Lung (tissue), 17 donors: ENCODE measurements at places on chromosomes 5 and 9. TPM values are rescaled to one million over a fixed set of nuclear protein-coding genes. Genes with fewer than 3 reads are reported as not detected.

The SMIM33 gene
- not detected for total RNA-seq

DNA sequence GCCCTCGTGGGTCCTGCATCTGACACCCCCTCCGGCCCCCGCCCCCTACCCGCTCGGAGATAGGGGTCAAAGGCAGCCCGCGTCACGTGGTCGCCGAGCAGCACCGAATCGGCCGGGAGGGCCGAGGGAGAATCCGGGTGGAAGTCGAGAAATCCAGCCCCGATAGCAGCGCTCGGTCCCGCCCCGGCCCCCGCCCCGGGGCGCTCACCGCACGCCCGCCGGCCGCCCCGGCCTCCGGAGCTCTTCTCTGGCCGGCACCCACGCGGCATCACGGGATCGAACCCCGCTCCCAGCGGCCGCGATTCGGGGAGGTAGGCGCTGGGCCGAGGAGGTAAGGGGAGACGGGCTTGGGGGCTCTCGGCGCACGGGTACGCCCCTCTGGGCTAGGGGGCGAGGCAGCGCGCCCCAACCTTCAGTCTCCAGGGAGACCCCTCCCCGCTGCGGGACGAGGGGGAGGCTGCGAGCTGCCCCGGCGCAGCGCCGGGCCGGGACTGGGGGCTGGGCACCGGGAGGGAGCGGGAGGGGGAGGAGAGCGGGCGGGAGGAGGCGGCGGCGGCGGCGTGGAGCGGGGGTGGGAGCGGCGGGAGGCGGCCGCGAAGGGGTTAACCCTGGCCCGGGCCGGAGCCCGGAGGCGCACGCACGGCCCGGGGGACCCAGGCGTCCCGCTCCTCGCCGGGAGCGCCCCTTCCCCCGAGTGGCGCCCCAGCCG, 22.1 kb upstream of the NDST1 start:
- H3K4me3 ChIP-seq = peak overlapping the region; percentile 91
- peak overlapping the region; percentile 99 for H3K27ac ChIP-seq
- H3K36me3 ChIP-seq = peaks cover 2% of the 10 kb centered on the region
- peaks cover 40% of the 10 kb centered on the region for H3K4me1 ChIP-seq

The GCNT4 gene
- total RNA-seq = 1.9 TPM

The PLPP1 gene
- 129 TPM for total RNA-seq

- H3K27me3 ChIP-seq = no peaks in the 10 kb centered on the region
- no peak for DNase-seq
- H3K4me1 ChIP-seq = no peaks in the 10 kb centered on the region
- no peak overlapping the region for H3K27ac ChIP-seq
Observed at GRCh38 chr9:133927041-133927440, 65.1 kb downstream of the VAV2 start.

The PPIP5K2 gene
- 109 TPM for total RNA-seq

DNA sequence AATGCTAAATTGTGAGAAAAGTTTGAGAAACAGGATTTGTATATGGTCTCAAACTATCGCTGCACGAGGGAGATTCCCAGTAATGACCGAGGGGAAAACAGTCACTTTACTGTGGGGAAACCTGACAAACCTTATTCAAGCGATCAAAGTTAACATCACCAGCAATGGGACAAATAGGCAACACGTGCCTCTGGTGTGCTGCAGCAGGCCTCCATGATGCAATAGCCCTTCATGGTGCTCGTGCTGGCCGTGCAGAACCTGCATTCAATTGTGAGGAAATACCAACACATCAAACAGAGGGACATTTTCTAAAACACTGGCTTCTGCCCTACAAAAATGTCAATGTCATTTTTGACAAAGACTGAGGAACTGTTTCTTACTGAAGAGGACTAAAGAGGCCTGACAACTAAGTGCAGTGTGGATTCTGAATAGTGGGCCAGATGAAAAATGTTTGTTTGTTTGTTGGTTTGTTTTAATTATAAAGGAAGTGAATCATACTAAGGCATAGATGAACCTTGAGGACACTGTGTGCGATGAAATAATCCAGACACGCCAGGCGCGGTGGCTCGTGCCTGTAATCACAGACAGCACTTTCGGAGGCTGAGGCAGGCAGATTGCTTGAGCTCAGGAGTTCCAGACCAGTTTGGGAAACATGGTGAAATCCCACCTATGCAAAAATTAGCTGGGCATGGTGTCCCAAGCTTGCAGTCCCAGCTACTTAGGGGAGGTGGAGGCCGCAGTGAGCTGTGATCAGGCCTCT, 17.6 kb upstream of the MARCHF6 start:
- no peak for DNase-seq
- no peak overlapping the region for H3K4me3 ChIP-seq
- peaks cover 2% of the 10 kb centered on the region for H3K4me1 ChIP-seq
- H3K27ac ChIP-seq = no peak overlapping the region

The FTMT gene
- not detected for total RNA-seq

- no peaks in the 10 kb centered on the region for H3K27me3 ChIP-seq
- H3K27ac ChIP-seq = no peak overlapping the region
- H3K4me1 ChIP-seq = peaks cover 13% of the 10 kb centered on the region
- DNase-seq = no peak
- no peak overlapping the region for H3K4me3 ChIP-seq
Observed at GRCh38 chr9:4831119-4831518, 38.4 kb downstream of the RCL1 start.

- H3K36me3 ChIP-seq = no peaks in the 10 kb centered on the region
- no peak for DNase-seq
- no peaks in the 10 kb centered on the region for H3K27me3 ChIP-seq
- no peak overlapping the region for H3K27ac ChIP-seq
- H3K4me1 ChIP-seq = no peaks in the 10 kb centered on the region
Observed at GRCh38 chr9:35858458-35858857, 11.7 kb downstream of the OR13J1 start.

- DNase-seq = no peak
- no peaks in the 10 kb centered on the region for H3K27me3 ChIP-seq
- no peak overlapping the region for H3K4me3 ChIP-seq
- no peak overlapping the region for H3K27ac ChIP-seq
Observed at GRCh38 chr9:135304886-135305285, 174.7 kb upstream of the PPP1R26 start.

GRCh38 chr5:84825606-84826005, 440.9 kb upstream of the EDIL3 start:
- no peak for DNase-seq
- H3K27ac ChIP-seq = no peak overlapping the region
- H3K27me3 ChIP-seq = no peaks in the 10 kb centered on the region
- no peak overlapping the region for H3K4me3 ChIP-seq

DNA sequence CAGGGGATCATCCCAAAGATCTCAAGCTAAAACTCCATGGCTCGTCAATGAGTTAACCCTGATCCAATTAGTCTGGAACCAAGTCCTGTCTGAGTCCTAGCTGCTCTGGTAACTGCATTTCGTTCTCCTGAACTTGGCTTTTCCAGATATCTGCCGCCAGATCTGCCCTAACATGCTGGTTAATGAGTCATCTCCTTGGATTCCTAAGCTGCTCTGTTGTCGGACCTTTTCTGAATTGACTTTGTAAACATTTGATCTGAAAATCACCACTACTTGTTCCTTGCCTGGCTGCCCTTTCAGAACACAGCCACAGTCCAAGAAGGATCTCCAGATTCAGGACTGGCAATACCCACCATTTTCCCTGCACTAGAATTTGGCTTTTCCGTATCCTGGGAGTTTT, 473.0 kb downstream of the ZSWIM6 start:
- no peaks in the 10 kb centered on the region for H3K4me1 ChIP-seq
- H3K27me3 ChIP-seq = no peaks in the 10 kb centered on the region
- DNase-seq = no peak
- no peaks in the 10 kb centered on the region for H3K36me3 ChIP-seq
- no peak overlapping the region for H3K4me3 ChIP-seq

GRCh38 chr5:43305948-43306565, 7.2 kb downstream of the HMGCS1 start:
- peaks cover 10% of the 10 kb centered on the region for H3K4me1 ChIP-seq
- no peaks in the 10 kb centered on the region for H3K27me3 ChIP-seq
- no peak overlapping the region for H3K4me3 ChIP-seq
- H3K36me3 ChIP-seq = no peaks in the 10 kb centered on the region
- H3K27ac ChIP-seq = no peak overlapping the region
- peak; percentile 81 for DNase-seq

DNA sequence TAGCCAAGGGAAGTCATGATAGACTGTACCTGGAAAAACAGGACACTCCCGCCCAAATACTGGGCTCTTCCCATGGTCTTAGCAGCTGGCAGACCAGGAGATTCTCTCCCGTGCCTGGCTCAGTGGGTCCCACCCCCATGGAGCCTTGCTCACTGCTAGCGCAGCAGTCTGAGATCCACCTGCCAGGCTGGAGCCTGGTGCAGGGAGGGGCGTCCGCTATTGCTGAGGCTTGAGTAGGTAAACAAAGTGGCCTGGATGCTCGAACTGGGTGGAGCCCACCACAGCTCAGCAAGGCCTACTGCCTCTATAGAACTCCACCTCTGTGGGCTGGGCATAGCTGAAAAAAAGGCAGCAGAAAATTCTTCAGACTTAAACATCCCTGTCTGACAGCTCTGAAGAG, 10.1 kb upstream of the THG1L start:
- H3K36me3 ChIP-seq = no peaks in the 10 kb centered on the region
- H3K27me3 ChIP-seq = no peaks in the 10 kb centered on the region
- no peaks in the 10 kb centered on the region for H3K4me1 ChIP-seq
- no peak overlapping the region for H3K27ac ChIP-seq
- no peak overlapping the region for H3K4me3 ChIP-seq

GRCh38 chr5:1536871-1537602, 13.3 kb upstream of the LPCAT1 start:
- no peaks in the 10 kb centered on the region for H3K4me1 ChIP-seq
- H3K27ac ChIP-seq = no peak overlapping the region
- no peak for DNase-seq
- no peaks in the 10 kb centered on the region for H3K36me3 ChIP-seq
- no peak overlapping the region for H3K4me3 ChIP-seq
- no peaks in the 10 kb centered on the region for H3K27me3 ChIP-seq

DNA sequence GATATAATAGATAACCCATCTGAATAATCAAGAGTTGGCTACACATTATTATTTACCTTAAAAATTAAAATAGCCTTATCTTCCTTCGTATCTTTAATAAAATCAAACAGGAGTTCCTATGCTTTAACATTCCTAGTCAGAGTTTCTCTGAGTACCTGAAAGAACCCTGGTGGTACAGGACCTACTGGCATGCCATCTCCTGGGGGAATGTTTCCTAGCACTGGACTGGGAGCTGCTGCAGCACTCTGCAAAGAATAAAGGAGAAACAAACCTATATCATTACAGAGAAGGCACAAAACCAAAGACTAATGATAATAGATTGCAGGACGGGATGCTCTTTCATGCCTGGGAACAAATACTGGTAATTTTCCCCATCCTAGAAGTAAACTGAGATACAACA, 119.5 kb upstream of the ACOT12 start:
- no peaks in the 10 kb centered on the region for H3K27me3 ChIP-seq
- DNase-seq = no peak
- no peaks in the 10 kb centered on the region for H3K36me3 ChIP-seq

DNA sequence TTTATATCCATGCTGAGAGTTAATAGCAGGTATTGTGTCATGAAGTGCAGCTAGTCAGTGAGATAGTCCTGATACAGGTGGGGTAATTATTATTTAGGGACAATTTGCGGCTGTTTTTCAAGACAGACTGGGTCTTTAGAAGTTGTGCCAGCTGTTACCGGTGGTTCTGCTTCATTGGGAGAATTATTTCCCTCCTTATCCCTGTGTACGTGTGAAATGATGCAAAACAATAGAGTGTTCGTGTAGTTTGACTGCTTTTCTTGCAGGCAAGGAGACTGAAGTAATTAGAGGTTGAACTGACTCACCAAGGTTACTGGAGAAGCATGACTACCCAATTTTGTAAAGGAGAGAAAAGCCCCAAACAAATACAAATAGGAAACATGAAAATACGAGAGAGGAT, 101.7 kb downstream of the ARRDC3 start:
- no peaks in the 10 kb centered on the region for H3K4me1 ChIP-seq
- H3K27me3 ChIP-seq = no peaks in the 10 kb centered on the region
- DNase-seq = peak; percentile 24

GRCh38 chr5:157550663-157551062, 24.9 kb downstream of the ADAM19 start:
- peaks cover 51% of the 10 kb centered on the region for H3K4me1 ChIP-seq
- H3K27ac ChIP-seq = peak overlapping the region; percentile 78
- no peaks in the 10 kb centered on the region for H3K27me3 ChIP-seq
- H3K4me3 ChIP-seq = no peak overlapping the region

The CD274 gene
- 5.9 TPM for total RNA-seq

DNA sequence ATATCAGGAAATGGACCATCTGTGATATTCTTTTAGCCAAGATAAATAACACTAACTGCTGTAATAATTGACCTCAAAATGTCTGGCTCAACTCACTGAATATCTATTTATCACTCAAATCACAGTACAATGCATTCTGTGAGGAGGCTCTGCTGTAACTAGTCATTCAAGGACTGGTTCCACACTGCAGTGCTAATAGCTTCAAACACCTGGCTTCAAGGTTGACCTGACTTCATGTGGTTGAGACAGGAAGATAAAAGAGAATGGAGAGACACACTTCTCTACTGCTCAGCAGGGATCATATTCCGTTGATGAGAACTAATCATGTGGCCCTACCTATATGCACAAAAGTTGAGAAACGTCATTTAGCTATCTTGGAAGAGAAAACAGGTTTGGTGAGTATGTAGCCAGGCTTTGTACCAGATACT, 3.4 kb upstream of the RHOBTB3 start:
- no peak overlapping the region for H3K27ac ChIP-seq
- H3K4me1 ChIP-seq = peaks cover 24% of the 10 kb centered on the region
- H3K27me3 ChIP-seq = no peaks in the 10 kb centered on the region
- peak; percentile 35 for DNase-seq
- H3K36me3 ChIP-seq = no peaks in the 10 kb centered on the region

DNA sequence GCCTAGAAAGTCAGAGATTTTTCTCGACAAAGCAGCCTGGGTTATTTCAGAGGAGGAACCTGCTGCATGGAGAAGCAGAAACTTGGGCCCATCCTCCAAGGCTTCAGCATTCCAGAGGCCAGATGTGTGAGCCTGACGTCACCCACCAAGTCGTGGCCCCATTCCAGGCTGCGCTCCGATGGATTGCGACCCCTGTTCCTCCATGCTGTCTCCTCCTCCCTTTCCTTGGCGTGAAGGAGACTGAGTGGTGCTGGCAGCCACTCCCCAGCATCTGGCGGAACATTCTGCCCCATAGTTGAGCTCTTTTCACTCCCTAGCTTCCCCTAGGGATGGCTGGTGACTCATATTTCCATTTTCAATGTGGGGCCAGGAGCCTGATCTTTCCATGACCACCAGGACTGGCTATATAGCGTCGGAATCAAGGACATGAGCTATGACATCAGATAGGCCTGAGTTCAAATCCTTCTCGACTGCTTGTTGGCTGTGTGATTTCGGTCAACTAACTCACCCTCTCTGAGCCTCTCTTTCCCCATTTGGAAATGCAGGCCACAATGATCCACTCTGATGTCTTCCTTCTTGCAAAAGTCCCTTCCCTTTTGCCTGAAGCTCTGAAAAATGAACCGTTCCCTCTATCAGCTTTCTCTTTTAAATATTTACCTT, 24.5 kb upstream of the DUSP1 start:
- no peaks in the 10 kb centered on the region for H3K4me1 ChIP-seq
- no peaks in the 10 kb centered on the region for H3K36me3 ChIP-seq
- peak; percentile 99 for DNase-seq
- peak overlapping the region; percentile 35 for H3K27ac ChIP-seq

DNA sequence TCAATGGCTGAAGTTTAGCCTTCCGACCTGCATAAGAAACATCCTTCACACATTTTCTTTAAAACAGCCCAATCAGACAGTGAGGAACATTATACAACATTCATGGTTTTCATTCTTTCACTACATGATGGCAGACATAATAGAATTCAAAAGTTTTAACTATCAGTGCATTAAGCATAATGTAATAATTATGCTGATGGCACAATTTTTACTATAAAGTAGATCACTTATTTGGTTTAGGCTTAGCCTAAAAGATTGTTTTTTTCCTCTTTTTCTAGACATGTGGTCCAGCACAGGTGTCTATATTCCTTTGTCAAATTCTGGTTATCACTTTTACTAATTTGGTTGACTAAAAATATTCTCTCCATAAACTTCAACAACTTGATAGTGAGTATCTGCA, 46.5 kb downstream of the EFNA5 start:
- H3K4me1 ChIP-seq = no peaks in the 10 kb centered on the region
- no peak overlapping the region for H3K4me3 ChIP-seq
- H3K27ac ChIP-seq = no peak overlapping the region
